ENCODE measurements at places on chromosomes 4 and X.

- no peak for DNase-seq
Measured at GRCh38 chr4:14177987-14178386, 550.5 kb upstream of the BOD1L1 start.

- DNase-seq = no peak
Measured at GRCh38 chr4:78560296-78560963, 8.9 kb downstream of the ANXA3 start.

DNA sequence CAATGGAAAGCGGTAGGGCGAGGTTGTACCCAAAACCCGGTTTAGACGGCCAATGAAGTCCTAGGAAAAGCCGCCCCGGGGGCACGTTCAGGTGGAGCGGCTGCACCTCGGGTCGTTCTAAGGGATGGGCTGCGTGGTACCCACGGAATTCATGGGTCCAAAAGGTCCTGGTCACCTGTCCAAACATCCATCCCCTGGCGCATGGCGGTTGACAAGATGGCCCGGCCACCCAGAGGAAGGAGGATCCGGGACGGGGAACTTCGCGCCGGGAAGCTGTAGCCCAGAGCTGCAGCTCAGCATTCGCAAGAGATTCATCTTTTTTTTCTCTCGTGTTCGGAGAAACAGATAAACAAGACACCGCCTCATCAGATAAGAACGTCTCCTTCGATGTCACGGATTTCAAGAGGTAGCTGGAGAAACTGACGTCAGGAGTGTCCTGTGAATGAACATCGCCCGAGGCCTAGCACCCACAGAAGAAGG, 10.9 kb downstream of the PITX2 start:
- DNase-seq = no peak

DNA sequence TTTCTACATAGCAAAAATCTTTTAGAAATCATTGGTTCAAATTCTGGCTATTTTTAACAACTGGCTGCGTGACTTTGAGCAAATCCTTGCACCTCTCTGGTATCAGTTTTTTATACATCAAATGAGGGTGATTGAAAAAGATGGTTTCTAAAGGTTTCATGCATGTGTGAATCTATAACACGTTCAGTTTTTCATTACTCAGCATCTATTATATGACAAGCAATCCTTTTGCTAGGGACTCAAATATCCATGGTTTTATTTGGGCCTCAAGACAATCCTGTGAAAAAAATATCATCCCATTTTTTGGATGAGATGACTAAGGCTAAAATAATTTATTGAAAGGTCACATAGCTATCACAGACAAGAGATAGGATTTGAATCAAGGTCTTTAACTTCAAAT, 884 bp downstream of the HEPH start:
- no peak for DNase-seq

DNA sequence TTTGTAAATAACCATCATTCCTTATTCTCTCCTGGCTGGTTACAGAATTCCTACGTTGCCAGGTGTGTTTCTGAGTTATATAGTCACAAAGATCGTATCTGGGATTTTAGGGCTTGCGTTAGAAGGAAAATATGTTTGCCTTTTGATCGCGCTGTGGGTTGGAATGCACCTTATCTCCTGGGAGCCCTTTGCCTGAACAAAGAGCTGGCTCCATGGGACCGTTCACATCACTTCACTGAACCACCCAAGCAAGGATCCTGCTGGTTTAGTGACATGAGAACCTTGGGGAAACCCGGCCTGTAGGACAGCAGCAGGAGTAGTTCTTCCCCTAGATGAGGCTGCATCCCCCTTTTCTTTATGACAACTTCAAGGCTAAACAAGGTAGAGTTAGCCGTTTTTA, 51.6 kb downstream of the RS1 start:
- DNase-seq = no peak

- no peak for DNase-seq
Measured at GRCh38 chr4:123659730-123660129, 263.1 kb downstream of the SPRY1 start.

- DNase-seq = no peak
Measured at GRCh38 chr4:72951628-72952027, 117.9 kb downstream of the COX18 start.

GRCh38 chr4:55752810-55753209, 66.8 kb upstream of the EXOC1L start:
- no peak for DNase-seq

DNA sequence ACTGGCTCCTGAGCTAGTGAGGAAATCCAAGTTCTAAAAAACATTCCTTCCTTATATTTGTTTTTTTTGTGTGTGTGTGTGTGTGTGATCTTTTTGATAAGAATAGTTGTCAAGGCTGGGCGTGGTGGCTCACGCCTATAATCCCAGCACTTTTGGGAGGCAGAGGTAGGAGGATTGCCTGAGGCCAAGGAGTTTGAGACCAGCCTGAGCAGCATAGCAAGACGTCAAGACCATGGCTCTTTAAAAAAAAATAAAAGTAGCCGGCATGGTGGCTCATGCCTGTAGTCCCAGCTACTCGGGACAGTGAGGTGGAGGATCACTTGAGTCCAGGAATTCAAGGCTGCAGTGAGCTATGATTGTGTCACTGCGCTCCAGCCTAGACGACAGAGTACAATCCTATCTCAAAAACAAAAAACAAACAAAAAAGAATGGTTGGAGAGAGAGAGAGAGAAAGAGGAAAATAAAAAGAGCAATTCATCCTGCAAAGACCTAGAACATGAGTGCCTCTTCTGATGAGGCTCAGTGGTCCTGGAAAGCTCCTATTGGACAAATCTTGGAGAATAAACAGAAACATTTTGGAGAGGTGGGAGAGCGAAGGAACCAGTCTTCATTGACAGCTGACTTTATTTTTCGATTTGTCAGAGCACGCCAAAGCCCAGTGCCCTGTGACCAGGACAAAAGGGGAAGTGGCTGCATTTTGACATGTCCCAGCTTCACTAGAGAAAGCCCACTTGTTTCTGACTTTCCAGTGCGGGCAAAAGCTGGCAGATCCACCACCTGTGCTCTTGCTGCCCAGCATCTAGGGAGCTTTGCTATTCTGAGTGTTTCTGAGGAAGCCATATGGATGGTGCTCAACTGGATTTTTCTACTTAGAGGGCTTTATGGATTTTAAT, 244.7 kb downstream of the PALLD start:
- no peak for DNase-seq

DNA sequence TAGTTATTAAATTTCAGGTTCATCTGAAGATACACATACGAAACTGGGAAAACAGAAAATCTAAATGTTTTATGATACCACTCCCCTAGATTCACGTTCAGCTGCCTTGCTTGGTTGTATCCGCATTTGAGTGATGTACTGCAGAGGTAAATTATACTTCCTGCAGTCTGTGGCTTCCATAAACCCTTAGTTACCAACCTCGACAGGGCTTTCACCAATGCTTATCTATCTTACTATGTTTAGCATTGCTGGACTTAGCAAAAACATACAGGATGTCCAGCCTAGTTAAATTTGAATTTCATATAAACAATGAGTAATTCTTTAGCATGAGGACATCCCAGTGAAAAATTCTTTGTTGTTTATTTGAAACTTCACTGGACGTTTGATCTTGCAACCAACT, 108.8 kb downstream of the TMA16 start:
- no peak for DNase-seq

DNA sequence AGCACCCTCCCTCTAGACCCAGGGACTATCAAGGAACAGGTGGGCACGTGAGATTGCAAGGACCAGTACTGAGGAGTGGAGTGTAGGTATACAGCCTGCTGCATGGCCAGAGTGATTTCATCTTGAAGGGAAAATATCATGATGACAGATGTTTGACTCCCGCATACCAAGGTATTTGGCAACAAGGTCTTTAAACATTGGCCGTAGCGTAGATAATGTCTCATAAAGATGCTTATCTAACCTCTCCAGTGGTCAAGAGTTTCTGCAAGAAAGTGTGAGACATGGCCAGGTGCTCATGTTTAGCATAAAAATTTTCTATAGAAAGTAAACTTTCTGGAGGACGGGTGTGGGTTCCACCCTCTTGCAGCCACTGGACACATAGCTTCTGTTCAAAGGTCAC, 18.7 kb upstream of the ZNF630 start:
- no peak for DNase-seq

GRCh38 chr4:13891544-13891939, 264.0 kb upstream of the BOD1L1 start:
- no peak for DNase-seq

DNA sequence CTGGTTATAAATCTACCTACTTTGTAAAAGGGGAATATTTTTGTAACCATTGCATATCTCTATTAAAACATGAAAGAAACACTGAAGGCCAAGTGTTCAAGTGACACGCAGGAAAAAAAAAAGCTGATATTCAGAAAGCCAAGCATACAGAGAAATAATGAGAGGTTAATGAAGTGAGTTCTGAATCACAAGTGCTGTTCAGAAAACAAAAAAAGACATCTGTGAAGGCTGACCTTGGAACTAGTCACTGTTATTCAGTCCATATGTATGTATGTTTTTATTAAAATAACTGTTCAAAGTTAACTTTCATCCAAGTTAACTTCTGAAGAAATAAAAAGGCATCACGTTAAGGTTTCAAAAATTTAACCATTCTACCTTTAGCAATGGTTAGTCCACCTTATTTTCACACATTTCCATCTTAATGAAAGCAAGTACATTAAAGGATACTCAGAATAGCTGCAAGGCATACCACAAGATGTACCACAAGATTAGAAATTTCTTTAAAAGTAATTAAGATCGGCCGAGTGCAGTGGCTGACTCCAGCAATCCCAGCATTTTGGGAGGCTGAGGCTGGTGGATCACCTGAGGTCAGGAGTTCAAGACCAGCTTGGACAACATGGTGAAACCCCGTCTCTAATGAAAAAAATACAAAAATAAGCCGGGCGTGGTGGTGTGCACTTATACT, 31.4 kb downstream of the SH3RF1 start:
- DNase-seq = no peak

GRCh38 chr4:25361253-25361652, 15.8 kb upstream of the ANAPC4 start:
- no peak for DNase-seq

DNA sequence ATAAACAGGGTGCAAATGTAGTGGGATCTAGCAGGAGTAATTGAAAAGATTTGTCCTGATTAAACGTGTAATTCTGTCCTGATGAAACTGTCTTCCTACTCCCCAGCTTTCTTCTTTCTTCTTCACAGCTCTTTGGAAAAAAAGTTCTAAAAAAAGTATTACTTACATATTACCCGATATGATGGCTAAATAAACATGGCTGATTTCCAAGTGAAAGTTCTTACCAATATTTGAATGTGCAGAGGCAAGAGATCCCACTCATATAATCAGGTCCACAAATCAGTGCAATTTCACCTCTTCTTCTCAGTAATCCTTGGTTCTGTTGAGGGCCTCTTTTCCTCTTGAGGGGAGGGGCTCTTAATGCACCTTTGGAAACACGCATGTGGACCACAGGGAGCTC, 78.7 kb downstream of the ZNF827 start:
- DNase-seq = no peak

- DNase-seq = no peak
Measured at GRCh38 chr4:26058537-26058936, 144.5 kb downstream of the SMIM20 start.

DNA sequence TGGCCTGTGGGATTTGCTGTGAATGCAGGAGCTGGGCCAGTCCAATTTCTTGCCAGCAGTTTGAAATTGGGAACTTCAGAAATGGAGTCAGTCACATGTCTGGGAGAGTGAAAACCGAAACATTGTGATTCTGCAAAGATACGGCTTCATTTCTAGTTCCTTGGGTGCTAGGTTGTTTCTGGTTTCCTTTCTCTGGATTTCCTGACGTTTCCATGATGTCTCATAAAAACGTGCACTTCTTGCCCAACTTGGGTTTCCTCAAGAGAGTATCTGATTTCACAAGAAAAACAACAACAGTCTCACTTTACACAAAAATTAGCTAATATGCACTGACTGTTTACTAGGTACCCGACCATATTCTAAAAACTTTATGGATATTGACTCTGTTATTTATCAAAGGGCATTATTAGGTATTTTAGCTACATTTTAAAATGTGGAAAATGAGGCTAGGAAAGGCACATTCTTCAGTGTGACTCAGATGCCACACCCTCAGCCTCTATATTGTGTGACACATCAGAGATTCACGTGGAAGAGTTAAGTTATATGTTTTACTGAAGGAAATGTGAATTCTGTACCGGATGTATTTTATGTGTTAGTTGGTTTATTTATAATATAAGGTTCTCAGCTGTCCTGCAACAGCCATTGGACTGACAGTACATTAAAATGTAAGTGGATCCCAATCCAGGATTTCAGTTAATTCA, 225.0 kb upstream of the PUDP start:
- no peak for DNase-seq

GRCh38 chr4:141912831-141913230, 276.4 kb downstream of the IL15 start:
- DNase-seq = no peak

DNA sequence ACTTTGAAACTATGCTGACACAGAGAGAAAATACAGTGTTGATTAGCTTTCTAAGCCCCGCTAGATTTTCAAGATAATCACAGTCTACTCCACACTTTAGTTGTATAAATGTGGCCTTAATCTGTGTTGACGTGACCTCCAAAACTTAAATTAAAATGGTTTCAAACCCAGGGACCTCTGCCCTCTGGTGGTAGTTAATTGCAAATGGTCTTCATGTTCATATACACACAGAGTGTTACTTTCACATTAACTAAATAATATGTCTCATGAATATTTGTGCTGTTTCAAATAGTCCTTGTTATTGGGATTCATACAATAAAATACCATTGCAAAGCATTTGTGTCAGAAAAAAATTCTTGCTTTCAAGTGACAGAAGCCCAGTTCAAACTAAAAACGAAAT, 64.3 kb downstream of the TASL start:
- DNase-seq = no peak

DNA sequence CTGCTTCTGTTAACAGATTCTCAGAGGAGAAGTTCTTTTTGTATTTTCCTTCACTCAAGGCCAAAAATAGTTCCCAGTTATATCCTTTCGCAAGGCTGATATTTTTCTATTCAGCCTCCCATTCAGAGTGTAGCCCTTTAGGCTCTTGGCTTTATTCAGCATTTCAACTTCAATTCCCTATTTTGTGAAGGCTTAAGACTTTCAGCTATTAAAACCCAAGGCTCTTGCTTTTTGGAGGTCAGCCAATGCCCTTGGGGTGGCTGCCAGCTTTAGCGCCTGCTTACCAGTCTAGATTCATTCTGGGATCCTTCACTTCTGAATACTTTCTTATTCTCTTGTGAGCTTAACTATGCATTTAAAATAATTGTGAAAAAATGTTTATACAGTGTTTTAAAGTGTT, 57.3 kb upstream of the ADGRA3 start:
- DNase-seq = no peak

- no peak for DNase-seq
Measured at GRCh38 chr4:48706736-48707135, 73.3 kb downstream of the FRYL start.

DNA sequence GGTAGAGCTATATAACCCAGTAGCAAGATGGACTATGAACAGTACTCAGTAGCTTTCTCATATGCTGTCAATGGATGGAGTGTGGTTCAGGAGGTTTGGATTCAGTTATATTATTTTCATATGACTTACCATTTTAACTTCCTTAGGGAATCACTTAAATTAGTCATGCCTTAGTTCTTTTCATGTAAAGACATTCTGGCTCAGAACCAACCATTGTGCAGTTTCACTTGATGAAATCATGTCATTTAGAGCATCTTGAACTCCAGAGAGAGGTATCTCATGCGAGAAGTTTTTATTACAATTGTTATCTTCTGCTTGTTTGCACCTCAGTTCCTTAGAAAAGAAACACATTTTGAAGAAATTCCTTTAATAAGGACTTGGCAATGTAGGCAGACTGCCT, 55.8 kb downstream of the IL1RAPL2 start:
- no peak for DNase-seq

All from activated effector memory CD4-positive, alpha-beta T cell treated with Interleukin-2 at 50 U/mL for 16 hours (primary cell).